Stimulated activated CD8-positive, alpha-beta memory T cell treated with anti-CD3 and anti-CD28 coated beads, Interleukin-4, amount 100 ng/mL, for 4 hours (primary cell): ENCODE measurements at places on chromosomes 12 and 14.

GRCh38 chr12:104662203-104662602 lies 205.5 kb downstream of the CHST11 start:
- DNase-seq: no peak

DNA sequence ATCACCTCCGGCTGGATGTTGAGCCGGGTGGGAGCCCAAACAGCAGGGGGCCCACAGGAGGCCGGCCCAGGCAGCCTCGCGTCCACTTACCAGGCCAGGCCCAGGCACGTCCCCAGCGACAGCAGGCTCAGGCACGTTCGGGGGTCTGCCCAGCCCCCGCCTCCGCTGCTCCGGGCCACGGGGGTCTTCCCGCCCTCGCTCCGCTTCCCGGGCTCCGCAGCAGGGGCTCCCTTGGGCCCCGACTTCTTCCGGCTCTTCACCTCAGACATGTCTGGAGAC lies 216 bp downstream of the IKBIP start:
- peak; percentile 5 for DNase-seq

DNA sequence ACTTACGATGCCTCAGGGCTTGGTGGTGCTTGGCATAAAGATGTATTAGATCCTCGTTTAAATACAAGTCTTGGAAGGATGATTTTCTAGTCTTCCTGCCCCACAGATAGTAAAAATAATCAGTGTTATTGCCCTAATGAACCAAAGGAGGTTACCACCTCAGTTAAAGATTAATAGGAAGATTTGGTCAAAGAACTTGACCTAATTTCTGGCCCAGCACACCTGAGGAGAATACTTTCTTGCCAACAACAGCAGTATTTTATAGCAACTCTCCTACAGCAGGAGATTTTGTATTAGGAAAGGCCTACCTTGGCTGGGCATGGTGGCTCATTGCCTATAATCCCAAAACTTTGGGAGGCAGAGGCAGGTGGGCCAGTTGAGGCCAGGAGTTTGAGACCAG lies 31.6 kb downstream of the CSRP2 start:
- DNase-seq: no peak

GRCh38 chr12:128763395-128763794 lies 60.4 kb downstream of the SLC15A4 start:
- DNase-seq: no peak

DNA sequence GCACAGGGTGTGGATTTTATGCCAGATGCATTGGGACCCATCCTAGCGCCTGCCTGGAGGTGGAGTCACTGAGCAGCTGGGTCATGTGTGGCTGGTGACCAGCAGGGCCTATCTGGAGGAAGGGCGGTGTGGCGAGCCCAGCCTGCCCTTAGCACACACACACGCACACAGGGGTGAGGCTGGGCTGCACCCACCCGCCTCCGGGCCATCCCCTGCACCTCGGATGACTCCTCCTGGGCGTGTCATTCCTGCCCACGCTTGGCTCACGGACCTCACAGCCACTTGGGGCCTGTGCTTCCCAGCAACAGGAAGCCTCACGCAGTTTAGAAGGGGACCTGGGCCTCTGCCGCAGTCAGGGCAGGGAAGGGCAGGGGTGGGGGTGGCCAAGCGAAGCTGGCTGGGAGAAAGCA lies 36.2 kb upstream of the FZD10 start:
- no peak for DNase-seq

DNA sequence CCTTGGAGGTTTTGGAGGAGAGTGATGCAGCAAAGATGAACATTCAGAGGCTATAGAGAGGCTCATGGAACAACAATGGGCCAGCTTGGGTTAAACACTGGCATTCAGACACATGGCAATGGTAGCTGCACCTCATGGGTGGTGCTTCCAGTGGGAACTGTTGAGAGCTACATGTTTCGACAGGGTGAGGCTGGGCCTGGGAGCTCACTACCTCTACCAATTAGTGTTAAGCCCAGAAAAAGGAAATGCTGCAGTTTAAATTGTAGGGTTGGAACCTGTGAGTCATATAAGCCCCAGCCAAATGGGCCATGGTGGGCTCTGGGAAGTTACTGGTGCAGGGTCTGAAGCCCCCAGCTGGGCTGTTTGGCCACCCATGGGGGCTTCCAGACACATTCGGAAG lies 279.7 kb downstream of the ZFP36L1 start:
- no peak for DNase-seq

- DNase-seq: no peak
These were observed 417.7 kb downstream of the FLRT2 start for GRCh38 chr14:85947461-85948139.

GRCh38 chr12:82942521-82942920 lies 255.8 kb downstream of the TMTC2 start:
- no peak for DNase-seq

- DNase-seq: no peak
These were observed 8.0 kb upstream of the OR5AU1 start for GRCh38 chr14:21163871-21164291.

DNA sequence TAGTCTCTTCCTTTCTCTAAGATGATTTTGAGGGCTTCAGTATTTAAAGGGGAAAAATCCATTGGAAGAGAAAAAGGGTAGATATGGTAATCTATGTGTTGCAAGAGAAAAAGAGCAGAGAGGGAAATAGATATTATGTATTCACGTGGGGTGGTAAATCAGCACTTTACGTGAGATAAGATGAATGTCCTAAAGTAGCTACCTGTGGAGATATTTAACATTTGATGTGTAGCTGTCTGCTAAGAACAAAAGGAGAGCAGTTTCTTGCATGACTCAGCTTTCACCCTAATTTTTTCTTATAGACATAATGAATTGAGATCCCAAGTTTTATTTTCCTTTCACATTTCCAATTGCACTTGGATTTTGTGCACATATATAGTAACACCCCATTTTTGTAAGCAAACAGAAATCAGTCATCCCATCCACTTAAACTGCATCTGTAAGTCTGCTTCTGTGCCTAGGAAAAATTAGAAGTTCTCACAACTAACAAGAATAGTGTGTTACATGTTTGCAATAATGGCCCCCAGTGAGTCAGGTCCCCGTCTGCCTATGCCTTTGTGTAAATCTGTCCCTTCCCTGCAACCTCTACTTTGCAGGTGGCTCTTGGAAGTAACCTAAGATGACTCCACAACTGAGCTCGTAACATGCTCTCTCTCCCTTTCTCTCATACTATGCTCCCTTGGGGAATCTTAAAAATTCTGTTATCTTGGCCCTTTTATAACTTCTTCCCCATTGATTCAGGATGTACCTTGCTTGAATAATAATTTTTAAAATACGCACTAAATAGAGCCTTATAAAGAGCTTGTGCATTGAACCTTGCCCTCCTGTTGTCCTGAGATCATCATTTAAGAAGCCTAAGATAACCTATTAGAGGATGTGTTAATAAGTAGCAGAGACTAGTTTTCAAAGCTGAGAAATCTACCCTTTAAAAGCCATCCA lies 3.7 kb downstream of the TMTC3 start:
- DNase-seq: no peak
